GM12891 (cell line): ENCODE measurements at places on chromosomes 16 and 17.

GRCh38 chr17:10316801-10317542, 55.8 kb downstream of the MYH13 start:
- DNase-seq: peak; percentile 33

- DNase-seq: no peak
These were observed 330.2 kb downstream of the C16orf95 start for GRCh38 chr16:86986809-86987487.

DNA sequence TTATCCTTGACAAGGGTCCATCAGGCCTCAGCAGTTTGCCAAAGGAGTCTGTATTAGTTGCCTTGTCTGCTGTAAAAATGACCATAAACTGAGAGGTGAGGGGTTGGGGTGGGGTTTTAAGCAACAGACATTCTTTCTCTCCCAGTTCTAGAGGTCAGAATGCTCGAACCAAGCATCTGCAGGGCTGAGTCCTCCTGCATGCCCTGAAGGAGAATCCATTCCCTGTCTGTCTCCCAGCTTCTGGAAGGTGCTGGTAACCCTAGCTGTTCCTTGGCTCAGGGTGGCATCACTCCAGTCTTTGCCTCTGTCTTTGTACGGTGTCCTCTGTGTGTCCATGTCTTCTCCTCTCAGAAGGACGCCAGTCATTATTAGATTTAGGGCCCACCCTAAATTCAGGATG, 17.5 kb upstream of the IRF8 start:
- DNase-seq: no peak

- DNase-seq: peak; percentile 77
These were observed 64.1 kb downstream of the PLD6 start for GRCh38 chr17:17141860-17142552.

- no peak for DNase-seq
These were observed 184.9 kb downstream of the PARN start for GRCh38 chr16:14444979-14445810.

GRCh38 chr16:67244387-67245185, 2.7 kb downstream of the FHOD1 start:
- DNase-seq: peak; percentile 79

GRCh38 chr16:17423221-17423620, 47.5 kb downstream of the XYLT1 start:
- no peak for DNase-seq

DNA sequence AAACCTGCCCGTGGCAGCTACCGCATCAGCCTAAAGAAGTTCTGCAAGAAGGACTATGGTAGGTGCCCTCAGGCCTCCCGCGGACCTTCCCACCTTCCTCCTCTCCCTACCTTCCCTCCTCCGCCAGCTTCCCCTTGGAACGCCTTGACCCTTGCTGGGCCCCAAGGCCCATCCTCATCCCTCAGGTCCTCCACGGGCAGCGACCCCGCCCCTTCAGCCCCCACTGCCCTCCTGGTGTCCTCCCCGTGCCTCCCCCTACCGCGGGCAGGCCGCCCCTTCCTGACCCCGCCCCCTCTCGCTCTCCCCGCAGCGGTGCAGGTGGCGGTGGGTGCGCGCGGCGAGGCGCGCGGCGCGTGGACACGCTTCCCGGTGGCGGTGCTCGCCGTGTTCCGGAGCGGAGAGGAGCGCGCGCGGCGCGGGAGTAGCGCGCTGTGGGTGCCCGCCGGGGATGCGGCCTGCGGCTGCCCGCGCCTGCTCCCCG, 1.4 kb upstream of the TBC1D24 start:
- DNase-seq: no peak

GRCh38 chr16:2779978-2780898, 3.2 kb upstream of the ELOB start:
- DNase-seq: no peak

- DNase-seq: no peak
These were observed 51.3 kb downstream of the NEUROD2 start for GRCh38 chr17:39556423-39556822.

DNA sequence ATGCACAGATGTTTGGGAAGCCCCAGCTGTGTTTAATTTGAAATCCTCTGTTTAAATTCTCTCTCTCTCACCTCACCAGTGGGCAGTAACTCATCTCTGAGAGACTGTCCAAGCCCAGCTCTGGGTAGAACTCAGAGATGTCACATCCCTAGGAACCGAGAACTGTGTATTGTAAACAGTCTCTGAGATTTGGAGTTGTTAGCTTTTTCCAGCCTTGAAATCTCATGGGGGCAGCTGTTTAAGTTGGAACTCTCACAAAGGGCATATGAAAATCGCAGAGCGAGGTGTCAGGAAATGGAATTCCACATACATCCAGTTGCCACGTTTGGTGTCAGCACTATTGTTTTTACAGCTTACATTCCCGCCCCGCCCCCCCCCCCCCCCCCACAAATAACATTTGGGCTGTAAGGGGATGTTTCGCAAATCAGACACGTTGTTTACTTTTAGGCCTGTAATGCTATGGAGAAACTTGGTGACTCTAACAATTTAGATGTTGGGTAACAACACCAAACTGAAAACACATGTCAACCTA, 34.3 kb downstream of the VPS35L start:
- DNase-seq: no peak

GRCh38 chr16:85524630-85525419, 88.3 kb upstream of the GSE1 start:
- DNase-seq: no peak

DNA sequence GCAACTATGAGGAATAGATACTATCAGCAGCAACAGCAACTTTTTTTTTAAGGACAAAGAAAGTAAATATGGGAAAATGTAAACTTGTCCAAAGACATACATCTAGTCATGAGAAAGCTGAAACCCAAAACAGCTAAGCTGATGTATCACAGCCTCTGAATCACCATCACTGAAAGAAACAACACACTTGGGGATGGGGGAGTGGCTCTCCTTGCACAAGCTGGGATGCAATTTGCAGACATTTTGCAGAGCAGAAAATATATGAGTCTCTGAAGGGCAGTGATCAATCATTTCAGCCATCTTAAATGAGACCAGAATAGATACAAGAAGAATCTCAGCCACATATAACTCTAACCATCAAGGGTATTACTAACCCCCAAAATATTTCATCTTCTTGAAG, 79.1 kb downstream of the GRIN2A start:
- DNase-seq: no peak
